ENCODE measurements at places on chromosomes 3 and 15.

- peak; percentile 30 for DNase-seq
Measured at GRCh38 chr3:30688776-30689641, 82.6 kb downstream of the TGFBR2 start.

GRCh38 chr3:39323494-39323893 lies 6.0 kb upstream of the CCR8 start:
- no peak for DNase-seq

DNA sequence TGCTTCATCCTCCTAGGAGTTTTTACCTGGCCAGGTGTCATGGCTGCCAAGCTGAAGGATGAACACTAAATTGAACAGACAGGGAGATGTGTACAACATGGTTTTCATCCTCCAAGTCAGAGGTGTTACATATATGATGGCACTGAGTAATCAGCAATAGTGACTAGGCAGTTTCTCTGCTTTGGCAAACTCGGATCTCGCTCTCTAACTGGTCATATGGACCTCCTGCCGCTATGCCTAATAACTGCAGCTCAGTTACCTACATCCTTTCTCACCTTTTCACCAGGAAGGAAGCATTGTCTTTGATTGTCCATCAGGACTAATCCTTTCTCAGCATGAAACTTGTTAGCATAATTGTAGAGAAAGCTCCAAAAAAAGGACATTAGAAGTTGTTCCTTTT lies 175.9 kb upstream of the PLSCR5 start:
- DNase-seq = no peak

DNA sequence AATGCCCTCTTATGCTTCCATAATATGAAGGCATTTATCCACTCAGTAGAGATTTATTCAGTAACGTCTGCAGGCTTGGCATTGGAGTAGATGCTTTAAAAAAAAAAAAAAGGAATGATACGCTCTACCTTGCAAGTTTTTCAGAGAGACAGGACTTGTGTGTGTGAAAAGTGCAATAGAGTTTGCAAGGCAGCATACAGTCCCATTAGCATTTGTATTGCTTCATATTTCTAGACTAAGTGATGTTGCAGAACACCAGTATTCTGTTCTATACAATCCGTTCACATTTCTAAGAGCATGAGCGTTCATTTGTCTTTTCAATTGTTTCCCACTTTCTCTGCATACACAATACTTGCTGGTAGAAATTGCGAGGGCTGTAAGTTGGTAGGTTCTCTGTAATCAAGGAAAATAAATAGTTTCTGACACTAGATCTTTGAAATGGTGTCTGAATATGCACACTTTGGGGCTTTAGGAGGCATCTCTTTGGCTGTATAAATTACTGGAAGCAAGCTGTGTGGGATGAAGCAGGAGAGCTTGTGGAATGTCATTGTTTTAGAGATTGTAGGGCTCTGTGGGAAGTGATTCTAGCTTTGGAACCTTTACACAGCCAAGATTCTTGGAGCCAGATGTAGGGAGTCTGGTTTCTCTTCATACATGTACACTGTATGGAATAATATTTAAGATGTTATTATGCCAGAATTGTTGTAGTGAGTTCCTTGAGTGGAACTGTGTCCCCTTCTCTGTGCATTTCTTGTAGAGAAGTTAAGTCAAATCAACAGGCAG lies 262.7 kb downstream of the FEZF2 start:
- no peak for DNase-seq

DNA sequence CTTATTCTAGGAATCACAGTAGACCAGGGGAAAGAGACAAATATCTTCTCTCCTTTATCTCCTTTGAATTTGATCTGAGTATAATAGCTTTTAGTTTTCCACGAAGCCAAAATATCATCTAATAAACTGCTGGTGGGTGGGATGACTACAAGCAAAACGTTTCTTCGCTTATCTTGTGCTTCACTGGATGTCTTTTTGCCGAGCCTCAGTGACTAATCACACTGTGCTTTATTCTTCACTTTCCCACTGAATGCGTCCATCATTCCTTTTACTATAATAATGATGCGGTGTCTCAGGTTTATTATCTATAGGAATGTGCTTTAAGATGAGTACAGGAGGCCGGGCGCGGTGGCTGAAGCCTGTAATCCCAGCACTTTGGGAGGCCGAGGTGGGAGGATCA lies 32.5 kb downstream of the CEP152 start:
- DNase-seq = no peak

DNA sequence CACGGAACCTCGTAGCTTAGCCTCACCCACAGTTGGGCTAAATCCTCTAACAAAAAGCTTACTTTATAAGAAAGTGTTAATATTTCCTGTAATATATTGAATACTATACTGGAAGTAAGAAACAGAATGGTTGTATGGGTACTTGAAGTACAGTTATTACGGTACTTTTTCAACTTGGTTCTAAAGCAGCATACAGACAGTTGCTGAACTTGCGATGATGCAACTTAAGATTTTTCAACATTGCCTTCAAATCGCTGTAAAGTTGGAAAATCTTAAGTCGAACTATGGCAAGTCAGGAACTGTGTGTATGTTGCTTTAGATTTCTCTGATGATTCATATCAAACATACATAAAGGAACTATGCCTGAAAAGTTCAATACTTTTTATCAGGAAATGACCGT lies 204.4 kb upstream of the C2CD4B start:
- DNase-seq = no peak

DNA sequence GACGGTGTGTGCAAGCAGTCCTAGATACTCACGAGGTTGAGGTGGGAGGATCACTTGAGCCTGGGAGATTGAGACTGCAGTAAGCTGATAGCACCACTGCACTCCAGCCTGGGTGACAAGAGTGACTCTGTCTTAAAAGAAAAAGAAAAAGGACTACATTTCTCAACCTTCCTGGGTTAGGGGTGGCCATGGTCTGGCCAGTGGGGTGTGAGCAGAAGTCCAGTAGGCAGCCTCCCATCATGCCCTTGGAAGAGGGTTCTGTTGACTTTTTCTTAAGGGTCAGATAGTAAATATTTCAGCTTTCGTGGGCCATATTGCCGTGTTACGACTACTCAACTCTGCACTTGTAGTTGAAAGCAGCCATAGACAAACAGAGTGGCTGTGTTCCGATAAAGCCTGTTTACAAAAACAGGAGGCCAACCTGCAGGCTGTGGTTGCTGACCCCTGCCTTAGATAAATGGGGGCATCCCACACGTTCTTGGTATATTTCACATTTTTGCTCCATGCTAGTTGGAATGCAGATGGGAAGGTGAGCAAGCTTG lies 31.0 kb upstream of the PDE8A start:
- DNase-seq = no peak

DNA sequence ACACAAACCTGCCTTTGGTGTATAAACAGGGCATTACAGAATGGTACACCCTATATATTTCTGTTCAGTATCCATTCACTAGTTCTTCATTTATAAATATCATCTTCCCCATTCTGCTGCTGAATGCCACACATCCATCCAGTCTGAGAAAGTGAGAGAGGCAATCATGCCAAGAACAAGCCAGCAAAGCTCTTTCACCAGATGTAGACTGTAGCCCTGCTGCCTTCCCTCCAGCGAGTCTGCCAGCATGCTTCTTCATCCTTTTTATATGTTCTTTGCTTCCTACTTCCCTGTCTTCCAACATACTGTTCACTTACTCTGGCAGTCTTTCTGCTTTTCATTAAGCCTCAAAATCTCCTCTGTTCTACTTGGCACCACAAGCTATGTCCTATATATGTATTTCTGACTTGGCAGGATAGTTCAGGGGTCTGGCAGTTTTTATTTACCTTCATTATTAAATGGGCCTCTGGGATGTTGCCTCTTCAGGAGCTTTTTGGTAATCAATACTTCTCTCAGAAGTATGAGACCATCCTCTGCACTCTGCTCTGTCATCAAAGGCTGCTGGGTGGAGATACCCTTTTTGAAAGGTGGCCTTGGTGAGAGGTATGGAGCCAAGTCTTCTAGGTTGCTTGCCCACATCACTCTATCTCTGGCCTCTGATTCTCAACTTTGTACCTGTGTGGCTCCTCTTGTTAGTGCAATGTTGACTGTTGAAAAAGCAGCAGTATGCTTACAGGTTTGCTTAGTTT lies 48.6 kb downstream of the CHP1 start:
- no peak for DNase-seq

GRCh38 chr3:144482876-144483275 lies 511.3 kb downstream of the DIPK2A start:
- DNase-seq = no peak

- no peak for DNase-seq
Measured at GRCh38 chr3:130316169-130316568, 29.3 kb upstream of the COL6A5 start.

GRCh38 chr3:172268868-172269267 lies 179.4 kb downstream of the GHSR start:
- DNase-seq = no peak

DNA sequence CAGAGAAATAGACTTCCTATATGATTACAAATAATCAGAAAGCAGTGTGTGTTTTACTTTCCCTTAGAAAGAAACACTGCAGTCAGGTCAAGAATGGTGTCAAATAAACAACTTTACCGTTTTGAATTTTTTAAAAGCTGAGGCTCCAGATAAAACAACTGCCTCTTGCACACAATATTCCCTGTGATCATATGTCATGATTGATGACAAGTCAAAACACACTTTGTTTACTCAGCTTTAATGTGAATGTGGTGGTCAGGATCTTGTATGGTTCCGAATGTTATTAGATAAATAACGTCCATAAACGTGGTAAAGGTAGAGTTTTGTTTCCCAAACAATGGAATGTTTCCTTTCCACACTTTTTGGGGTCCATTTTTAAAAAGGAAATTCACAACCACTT lies 428.4 kb upstream of the MDFIC2 start:
- DNase-seq = no peak

GRCh38 chr3:129974564-129974832 lies at the start of gene TRH:
TRH (plus strand) TSS chr3:129974720; CDS start chr3:129975817, 1,097 bp downstream.
- DNase-seq = no peak

DNA sequence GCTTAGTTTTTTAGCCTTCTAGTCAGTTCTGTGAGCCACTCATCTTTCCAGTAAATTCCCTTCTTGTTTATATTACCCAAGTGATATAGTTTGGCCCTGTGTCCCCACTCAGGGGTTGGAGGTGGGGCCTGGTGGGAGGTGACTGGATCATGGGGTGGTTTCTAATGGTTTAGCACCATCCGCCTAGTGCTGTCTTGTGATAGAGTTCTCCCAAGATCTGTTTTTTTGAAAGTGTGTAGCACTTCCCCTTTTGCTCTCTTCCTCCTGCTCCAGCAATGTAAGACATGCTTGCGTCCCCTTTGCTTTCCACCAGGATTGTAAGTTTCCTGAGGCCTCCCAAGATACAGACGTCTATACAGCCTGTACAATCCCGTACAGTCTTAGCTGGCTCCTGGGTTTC lies 53.7 kb upstream of the INO80 start:
- DNase-seq = no peak

DNA sequence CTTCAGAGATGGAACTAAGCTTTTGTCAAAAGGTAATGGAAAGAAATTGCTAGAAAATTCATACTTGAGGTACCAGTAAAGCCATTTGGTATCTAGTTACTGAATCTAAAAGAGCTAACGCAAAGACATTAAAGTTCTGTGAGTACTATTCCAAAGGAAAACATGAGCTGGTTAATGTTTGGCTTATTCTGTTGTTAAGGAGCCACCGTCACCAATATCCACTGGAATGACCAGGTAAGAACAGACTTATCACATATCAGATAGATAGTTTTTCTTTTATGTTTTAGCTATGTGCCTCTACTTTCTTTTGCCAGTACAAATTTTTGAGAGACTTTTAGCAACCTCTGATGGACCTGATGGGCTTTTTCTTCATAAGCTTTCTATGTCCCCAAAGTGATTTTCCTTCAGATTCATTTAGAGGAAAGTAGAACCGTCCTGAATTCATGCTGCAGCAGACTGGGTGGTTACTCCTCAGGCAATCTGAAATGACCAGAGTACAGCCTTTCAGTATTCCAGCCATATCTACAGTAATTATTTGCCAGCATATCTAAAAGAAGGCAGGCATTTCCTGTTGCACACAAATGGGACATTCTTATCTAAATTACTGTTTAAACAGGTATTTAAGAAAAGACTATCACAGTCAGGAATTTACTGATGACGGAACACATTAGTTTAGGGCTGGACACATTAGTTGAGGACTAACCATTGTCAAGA lies 274.1 kb downstream of the MECOM start:
- DNase-seq = no peak

DNA sequence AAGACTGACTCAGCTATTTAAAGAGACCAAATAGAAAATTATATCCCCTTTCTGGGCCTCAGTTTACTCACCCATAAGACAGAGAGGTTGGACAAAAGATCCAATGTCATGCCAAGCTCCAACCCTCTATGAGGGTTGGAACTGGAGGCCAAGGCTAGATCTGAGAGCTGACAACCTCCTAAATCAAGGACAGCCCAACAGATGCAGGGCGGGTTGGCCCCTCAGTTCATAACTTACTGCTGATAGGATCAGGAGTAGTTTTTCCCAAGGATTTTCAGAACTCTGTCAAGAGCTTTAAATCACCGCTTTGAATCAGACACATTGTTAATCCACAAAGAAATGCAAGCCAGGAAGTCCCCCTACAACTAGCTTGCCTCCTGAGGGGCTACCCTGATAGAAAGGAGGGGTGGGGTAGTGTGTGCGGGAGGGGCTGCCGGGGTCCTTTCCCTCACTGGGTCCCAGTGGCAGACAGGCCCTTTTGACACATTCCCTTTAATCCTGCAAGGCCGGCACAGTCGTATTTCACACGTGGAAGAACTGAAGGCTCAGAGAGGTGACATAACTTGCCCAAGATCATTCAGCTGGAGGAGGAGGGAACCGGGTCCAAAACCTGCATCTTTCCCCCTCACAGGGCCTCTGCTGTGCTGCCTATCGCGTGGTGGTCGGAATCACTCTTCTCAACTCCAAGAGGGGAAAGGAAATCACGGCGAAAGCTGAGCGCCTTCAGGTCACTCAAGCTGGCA lies 21.4 kb downstream of the BMF start:
- DNase-seq = no peak

DNA sequence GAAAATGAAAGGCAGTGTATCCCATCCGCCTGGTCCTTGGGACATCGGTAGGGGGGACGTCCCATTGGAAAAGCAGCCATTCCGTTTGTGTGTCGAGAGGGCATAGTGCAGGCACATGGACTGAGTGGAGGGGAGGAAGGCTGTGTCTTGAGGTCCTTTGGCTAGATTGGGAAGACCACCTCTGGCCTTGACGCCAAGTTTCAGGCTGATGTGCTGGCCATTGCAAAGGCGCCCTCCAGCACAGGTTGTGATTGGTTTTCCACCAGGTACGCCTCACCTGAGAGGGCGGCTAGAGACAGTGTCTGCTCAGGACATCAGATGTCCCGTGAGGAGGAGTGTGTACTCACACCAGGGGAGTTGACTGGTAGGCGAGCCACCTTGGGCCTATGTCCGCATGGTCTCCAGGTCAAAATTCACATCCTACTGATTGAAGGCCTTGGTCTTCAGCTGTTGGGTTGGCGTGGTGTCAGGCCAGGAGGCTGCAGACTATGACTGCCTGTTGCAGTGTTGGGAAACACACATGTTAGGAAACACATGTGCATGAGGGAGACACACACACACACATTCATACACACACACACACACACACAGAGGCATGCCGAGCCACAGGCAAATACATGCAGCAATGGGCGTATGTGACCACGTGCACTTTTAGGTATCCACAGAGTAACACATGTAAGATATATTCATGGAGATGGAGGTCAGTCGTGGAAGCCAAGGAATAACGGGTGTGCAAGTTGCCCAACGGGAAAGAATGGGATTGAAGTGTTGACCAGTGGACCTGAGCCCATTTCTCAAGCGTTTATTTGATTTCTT lies 98.4 kb downstream of the SNRPN start:
- no peak for DNase-seq
